ENCODE measurements at places on chromosomes 12 and 14.

- H3K27ac ChIP-seq = no peak overlapping the region
- H3K4me1 ChIP-seq = peaks cover 14% of the 10 kb centered on the region
- H3K36me3 ChIP-seq = no peaks in the 10 kb centered on the region
- DNase-seq = no peak
- H3K27me3 ChIP-seq = no peaks in the 10 kb centered on the region
Measured at GRCh38 chr14:68707482-68707881, 85.4 kb downstream of the ZFP36L1 start.

- peaks cover 16% of the 10 kb centered on the region for H3K4me1 ChIP-seq
- no peak overlapping the region for H3K27ac ChIP-seq
- H3K4me3 ChIP-seq = no peak overlapping the region
- H3K36me3 ChIP-seq = peaks cover 27% of the 10 kb centered on the region
Measured at GRCh38 chr12:10215436-10215835, 2.8 kb downstream of the GABARAPL1 start.

DNA sequence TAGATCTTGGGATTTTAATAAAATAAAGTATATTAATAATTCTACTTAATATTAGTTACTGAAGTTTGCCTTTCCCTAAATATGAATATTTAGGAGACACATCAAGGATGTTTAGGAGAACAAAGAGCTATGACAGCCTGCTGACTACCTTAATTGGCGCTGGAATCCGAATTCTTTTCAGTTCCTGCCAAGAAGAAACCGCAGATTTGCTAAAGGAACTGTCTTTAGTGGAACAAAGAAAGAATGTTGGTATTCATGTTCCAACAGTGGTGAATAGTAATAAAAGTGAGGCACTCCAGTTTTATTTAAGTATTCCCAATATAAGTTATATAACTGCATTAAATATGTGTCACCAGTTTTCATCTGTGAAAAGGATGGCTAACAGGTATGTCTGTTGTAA is 54.5 kb downstream of the MIS18BP1 start:
- H3K36me3 ChIP-seq = no peaks in the 10 kb centered on the region
- H3K4me1 ChIP-seq = no peaks in the 10 kb centered on the region
- H3K27me3 ChIP-seq = no peaks in the 10 kb centered on the region
- no peak overlapping the region for H3K27ac ChIP-seq
- no peak overlapping the region for H3K4me3 ChIP-seq

GRCh38 chr14:102392506-102392905 is 29.8 kb downstream of the TECPR2 start:
- H3K27ac ChIP-seq = no peak overlapping the region
- no peak overlapping the region for H3K4me3 ChIP-seq
- peaks cover 22% of the 10 kb centered on the region for H3K4me1 ChIP-seq
- no peaks in the 10 kb centered on the region for H3K27me3 ChIP-seq
- no peaks in the 10 kb centered on the region for H3K36me3 ChIP-seq

GRCh38 chr12:26712892-26713291 is 120.1 kb downstream of the ITPR2 start:
- H3K27me3 ChIP-seq = no peaks in the 10 kb centered on the region
- no peak overlapping the region for H3K4me3 ChIP-seq
- H3K27ac ChIP-seq = no peak overlapping the region
- H3K4me1 ChIP-seq = no peaks in the 10 kb centered on the region

GRCh38 chr12:58393152-58393551 is 451.8 kb downstream of the ATP23 start:
- H3K4me3 ChIP-seq = no peak overlapping the region
- DNase-seq = no peak

GRCh38 chr12:112482733-112483132 is 64.0 kb downstream of the PTPN11 start:
- no peaks in the 10 kb centered on the region for H3K27me3 ChIP-seq
- no peak overlapping the region for H3K27ac ChIP-seq
- H3K4me1 ChIP-seq = no peaks in the 10 kb centered on the region
- H3K4me3 ChIP-seq = no peak overlapping the region
- H3K36me3 ChIP-seq = peaks cover 66% of the 10 kb centered on the region

DNA sequence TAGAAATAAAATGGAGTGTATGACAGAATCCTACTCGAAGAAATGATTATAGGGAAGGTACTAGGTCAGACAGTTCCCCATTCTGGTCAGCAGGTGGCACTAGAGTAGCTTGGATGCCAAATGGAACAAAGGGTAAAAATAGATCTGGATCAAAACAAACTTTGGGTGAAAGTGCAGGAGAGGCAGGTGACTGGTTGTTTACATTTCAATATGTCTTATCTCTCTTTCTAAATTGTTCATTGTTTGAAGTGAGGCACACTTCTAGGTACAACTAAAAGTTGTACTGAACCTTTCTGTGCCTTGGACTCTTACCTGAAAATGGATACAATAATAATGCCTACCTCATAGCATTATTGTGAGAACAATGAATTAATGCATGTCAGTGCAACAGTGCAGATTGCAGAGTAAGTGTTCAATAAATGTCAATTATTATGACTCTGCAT is 62.0 kb upstream of the OSBPL8 start:
- H3K4me3 ChIP-seq = no peak overlapping the region
- H3K4me1 ChIP-seq = peaks cover 4% of the 10 kb centered on the region
- DNase-seq = peak; percentile 84
- no peaks in the 10 kb centered on the region for H3K27me3 ChIP-seq
- H3K27ac ChIP-seq = no peak overlapping the region

All from adrenal gland (tissue), 19 donors.